GM03348 (cell line): ENCODE measurements at places on chromosomes 6 and 20.
A peak's percentile ranks its signal among the peaks of the same experiment; 100 is the strongest.

GRCh38 chr20:59618131-59618530 lies 13.8 kb downstream of the PHACTR3 start:
- no peak for DNase-seq

DNA sequence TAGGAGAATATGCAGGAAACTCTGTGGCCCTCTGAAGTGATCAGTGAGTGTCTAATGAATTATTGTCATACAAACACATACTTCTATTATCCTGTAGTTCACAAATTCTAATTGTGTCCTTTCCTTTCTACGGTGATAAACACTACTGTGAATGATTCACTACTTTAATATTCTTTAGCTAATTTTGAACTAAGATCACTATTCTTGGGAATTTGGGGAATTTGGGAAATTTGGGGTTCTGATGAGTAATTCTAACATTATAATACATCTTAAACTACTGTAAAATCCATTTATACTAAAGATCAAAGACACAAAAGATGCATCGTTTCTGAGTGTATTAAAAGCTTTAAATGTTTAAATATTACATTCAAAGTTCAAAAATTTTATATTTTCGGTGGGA lies 1287.2 kb upstream of the CITED2 start:
- peak; percentile 17 for DNase-seq

- DNase-seq, result no peak
Measured at GRCh38 chr6:161152527-161152862, 121.4 kb downstream of the AGPAT4 start.

- no peak for DNase-seq
Measured at GRCh38 chr6:156943816-156944215, 166.6 kb downstream of the ARID1B start.

- no peak for DNase-seq
Measured at GRCh38 chr20:46427384-46427783, 21.0 kb upstream of the ELMO2 start.

- DNase-seq, result no peak
Measured at GRCh38 chr20:49214571-49214970, 4.6 kb upstream of the DDX27 start.

- no peak for DNase-seq
Measured at GRCh38 chr20:768426-768978, at the start of gene SLC52A3. Gene SLC52A3, minus strand, starts transcription at chr20:768500. Its CDS starts 2,726 bp downstream, at chr20:765774.

GRCh38 chr6:13384506-13384905 lies 56.2 kb upstream of the TBC1D7 start:
- no peak for DNase-seq

GRCh38 chr6:140345935-140346334 lies 971.5 kb upstream of the CITED2 start:
- DNase-seq, result no peak

DNA sequence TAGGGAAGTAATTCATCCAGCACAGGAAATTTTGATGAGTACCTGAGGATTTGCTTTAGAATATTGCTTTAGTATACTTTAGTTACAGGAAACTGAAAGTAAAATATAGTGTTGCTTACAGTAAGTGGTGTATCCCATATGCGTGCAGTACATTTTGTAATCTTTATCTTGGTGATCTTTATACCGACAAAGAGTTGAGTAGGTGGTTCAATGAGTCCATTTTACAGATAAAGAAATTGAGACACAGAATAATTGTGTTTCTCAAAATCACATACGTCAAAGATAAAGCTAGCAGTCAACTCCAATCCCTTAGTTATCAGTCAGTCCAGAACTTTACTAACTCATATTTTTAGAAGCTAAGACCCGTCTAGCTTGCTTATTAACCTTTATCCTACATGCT lies 65.8 kb upstream of the E2F3 start:
- no peak for DNase-seq

DNA sequence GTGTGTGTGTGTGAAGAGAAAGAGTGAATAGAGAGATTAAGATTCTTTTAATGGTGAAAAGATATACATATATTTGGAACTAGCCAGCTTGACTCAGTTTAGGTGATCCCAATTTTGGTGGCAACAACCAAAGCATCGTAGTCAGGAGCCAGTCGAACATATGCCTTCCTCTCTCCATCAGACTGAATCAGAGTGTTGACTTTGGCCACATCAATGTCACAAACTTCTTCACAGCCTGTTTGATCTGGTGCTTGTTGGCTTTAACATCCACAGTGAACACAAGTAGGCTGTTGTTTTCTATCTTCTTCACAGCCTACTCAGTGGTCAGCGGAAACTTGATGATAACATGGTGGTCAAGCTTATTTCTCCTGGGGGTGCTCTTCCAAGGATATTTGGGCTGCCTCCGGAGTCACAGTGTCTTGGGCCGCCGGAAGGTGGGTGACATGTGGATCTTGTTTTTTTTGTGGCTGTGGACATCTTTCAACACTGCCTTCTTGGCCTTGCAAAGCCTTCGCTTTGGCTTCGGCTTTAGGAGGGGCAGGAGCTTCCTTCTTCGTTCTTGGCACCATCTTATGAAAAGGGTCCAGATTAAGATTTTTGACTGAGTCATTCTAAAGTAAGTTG lies 3.4 kb downstream of the HLA-F start:
- no peak for DNase-seq

- peak; percentile 75 for DNase-seq
Measured at GRCh38 chr6:41367700-41368099, 32.3 kb downstream of the NCR2 start.
